Fibroblast of skin of right quadriceps (primary cell): ENCODE measurements at places on chromosomes 2 and 18.

GRCh38 chr2:167784084-167784425, 463.3 kb downstream of the STK39 start:
- DNase-seq, result no peak

DNA sequence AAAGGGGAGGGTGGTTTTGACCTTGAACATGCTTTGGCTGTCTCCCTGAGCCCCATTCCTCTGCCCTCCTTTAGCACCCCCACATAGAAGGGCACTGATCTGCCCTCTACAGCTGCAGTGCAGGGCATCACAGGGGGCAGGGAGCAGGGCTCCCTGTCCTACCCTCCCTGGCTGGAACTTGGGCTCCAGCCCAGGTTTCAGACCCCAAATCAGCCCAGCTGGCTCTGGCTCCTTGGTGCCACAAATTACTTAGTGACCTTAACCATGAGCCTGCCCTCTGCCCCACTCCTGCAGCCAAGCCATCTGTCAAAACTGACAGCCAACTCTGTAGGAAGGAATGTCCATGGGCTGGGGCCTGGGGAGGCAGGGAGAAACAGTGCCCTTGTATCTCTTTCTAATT, 105.6 kb downstream of the MAPK4 start:
- no peak for DNase-seq

DNA sequence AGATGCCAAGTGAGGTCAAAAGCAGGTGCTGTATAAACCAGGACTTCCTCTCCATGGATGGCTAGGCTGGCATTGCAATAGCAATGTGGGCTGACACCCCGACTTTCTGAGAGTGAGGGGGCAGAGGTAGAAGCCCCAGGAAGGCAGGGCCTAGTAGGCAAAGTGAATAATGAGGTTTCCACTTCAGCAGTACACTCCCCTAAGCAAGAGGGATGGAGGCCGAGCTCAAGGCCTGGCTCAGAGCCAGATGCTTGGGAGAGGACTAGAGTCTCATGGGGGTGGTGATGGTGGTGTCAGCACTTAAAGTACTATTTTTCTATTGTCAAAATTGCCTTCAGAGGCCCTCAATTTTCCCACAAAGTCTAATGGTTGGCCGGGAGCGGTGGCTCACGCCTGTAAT, 41.6 kb upstream of the HK2 start:
- no peak for DNase-seq

DNA sequence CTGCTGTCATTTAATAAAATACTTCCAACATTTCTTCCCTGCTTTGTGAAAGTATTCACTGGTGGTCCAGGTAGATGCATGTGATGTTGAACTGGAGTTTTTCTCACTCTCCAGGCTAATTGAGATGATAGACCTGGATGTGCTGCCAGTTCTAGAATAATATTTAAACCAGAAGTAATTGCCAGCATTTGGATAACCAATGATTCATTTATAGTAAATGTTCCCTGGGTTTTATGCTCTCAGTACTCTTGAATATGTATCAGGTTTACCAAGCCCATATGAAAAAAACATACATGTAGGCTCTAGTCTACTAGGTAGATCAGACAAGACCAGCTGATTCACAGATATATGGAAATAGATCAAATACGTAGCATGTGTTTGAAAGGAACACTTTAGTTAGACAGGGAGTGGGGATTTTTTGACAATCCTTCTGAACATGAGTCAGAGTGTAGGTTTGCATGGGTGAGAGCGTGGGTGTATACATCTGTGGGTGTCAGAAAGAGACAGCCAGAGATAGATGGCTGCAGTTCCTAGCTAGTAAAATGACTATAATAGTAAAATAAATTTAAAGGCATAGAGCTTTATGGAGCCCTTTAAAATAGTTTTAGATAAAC, 115.1 kb downstream of the NAB1 start:
- peak; percentile 37 for DNase-seq

- no peak for DNase-seq
Observed at GRCh38 chr2:240259924-240260529, 119.6 kb upstream of the OTOS start.

- no peak for DNase-seq
Observed at GRCh38 chr18:55202232-55202917, 243.1 kb upstream of the CCDC68 start.

DNA sequence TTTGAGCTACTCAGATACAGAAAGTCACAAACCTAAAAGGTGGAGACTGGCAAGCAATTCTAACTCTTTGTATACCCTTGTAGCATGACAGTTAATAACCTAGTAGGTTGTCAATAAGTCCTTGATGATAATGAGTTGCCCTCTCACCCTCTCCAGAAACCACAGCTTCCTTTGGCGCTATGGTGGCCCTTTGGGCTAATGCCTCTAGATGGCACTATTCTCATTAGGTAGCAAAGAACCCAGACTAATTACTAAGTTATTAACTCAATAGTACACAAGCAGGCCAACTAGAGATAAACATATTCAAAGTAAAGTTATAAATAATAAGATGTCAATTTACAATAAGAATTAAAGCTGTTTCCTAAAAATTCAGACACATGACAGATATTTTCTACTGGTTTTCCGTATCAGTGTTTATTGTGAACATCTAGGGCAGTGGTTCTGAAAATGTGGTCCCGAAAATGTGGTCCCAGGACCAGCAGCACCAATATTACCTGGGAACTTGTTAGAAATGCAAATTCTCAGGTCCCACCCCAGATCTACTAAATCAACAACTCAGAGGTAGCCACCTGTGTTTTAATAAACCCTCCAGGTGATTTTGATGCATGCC, 41.1 kb downstream of the LDAH start:
- DNase-seq, result peak; percentile 9

DNA sequence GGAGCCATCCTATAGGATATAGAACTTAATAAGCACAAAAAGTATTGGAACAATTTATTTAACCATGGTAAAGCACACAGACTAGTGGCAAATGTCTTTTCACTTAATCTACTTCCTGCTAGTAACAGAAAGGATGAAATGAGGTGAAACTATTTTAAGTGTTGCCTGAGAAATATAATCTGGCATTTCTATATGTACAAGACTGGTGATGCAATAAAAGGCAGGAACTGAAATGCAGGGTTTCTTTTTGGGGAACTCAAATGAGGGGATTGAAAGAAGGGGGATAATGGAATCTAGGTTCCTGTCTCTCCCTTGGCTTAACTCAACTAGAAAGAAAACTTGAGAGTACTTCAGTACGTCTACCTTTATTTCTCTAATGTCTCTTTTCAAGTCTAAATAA, 122.3 kb downstream of the MEMO1 start:
- DNase-seq, result peak; percentile 15

GRCh38 chr2:127040169-127040568, 66.8 kb downstream of the BIN1 start:
- DNase-seq, result no peak

DNA sequence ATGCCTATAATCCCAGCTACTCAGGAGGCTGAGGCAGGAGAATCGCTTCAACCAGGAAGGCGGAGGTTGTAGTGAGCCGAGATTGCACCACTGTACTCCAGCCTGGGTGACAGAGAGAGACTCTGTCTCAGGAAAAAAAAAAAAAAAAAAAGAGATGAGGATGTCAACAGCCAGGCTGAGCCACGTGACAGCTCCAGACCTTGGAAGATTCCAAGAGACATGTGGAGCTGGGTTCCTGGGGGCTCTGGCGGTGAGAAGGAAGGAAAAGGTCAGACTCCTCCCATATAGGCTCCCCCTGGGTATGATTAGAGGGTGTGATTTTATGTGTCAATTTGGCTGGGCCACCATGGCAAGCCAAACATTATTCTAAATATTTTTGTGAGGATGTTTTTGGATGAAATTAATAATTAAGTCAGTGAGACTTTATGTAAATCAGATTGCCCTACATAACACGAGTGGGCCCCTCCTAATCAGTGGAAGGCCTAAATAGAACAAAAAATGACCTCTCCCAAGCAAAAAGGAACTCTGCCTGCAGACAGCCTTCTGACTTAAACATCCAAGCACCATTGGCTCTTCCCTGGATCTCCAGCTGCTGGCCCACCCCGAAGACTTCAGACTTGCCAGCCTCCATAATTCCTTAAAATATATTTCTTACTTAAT, 81.6 kb downstream of the MRO start:
- DNase-seq, result no peak
